ENCODE measurements at places on chromosomes 7 and 10.

DNA sequence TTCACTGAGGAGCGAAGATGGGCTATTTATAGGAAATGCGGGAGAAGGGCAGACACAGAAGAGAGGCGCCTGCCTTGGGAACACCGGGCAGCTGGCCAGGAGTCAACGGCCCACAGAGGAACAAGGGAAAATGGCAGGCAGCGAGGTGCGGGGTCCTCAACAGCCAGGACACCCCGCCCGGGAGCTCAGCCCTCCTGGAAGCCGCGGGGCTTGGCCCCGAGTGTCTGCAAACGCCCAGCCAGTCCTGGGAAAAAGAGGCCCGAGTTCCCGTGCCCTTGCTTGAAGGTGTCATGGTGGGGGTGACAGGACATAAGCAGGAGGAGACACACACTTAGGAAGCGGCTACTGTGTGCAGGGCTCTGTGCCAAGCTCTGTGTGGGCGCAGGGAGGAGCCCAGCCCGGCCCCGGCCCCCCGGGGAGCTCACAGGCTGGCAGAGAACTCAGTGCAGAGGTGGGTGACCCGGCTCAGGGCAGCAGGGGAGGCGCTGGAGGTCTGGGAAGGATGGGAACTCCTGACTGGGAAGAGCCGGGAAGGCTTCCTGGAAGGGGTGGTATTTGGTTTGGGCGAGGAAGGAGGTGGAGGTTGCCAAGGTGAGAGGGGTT, 79.9 kb downstream of the ELFN1 start:
- DNase-seq, result no peak

GRCh38 chr7:155696747-155697146, 52.3 kb downstream of the RBM33 start:
- DNase-seq, result no peak

DNA sequence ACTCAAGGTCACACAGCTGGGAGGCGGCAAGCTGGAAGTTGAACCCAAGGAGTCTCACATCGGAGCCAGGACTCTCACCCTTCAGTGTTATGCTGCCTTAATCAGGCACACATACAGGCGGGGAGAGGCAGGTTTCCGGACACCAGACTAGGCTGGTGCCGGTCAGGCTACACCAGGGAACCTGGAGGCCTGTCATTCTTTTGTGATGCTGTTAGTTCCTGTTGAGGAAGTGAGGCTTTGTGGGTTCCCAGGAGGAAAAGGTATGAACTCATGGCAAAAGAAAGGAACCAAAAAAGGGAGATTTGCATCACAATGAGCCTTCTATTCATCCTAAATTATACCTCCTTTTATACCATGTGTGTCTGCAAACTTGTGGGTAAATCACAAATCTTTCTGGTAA, 103.8 kb downstream of the TCF7L2 start:
- DNase-seq, result no peak

- DNase-seq, result no peak
Measured at GRCh38 chr10:20767028-20767427, 130.1 kb downstream of the NEBL start.

DNA sequence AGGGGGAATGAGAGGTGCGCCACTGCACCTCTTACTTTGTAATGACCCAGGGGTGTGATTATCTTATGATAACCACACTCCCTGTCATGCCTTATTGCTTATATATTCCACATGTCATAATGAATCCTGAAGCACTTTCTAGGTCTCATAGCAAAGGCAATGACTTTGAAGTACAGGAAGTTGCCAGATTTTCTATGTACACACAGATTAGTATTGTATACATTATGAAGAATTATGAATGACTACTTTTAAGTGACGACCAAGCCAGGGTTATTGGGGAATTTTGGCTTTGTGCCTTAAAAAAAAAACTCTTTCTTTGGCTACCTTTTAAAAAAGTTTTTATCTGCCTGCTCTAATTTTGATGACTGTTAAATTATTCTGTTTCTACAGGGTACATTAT, 269.6 kb downstream of the MDFIC start:
- no peak for DNase-seq

GRCh38 chr10:33676606-33677339, 342.3 kb upstream of the NRP1 start:
- no peak for DNase-seq

- no peak for DNase-seq
Measured at GRCh38 chr7:74722153-74722552, 51.7 kb upstream of the NCF1 start.

- no peak for DNase-seq
Measured at GRCh38 chr10:70726909-70727495, 54.7 kb downstream of the ADAMTS14 start.

DNA sequence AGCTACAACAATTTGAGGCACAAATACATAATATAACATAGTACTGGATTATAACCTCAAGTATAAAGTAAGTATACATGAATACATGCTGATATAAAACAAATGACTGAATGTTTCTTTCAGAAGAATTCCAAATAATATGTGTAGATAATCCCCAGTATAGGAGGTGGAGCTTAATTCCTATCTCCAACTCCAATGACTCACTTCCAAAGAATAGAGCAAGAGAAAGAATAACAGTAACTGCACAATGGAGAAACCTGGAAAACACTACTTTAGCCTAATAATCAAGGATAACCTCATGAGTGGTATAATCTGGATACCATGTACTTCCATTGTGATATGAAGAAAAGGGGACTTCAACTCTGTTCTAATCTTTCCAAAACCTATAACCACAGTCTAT, 13.7 kb upstream of the SEMA3C start:
- DNase-seq, result no peak

- DNase-seq, result no peak
Measured at GRCh38 chr7:120164-120991, 72.0 kb upstream of the FAM20C start.

- DNase-seq, result no peak
Measured at GRCh38 chr10:55519264-55519663, 718.2 kb upstream of the PCDH15 start.

DNA sequence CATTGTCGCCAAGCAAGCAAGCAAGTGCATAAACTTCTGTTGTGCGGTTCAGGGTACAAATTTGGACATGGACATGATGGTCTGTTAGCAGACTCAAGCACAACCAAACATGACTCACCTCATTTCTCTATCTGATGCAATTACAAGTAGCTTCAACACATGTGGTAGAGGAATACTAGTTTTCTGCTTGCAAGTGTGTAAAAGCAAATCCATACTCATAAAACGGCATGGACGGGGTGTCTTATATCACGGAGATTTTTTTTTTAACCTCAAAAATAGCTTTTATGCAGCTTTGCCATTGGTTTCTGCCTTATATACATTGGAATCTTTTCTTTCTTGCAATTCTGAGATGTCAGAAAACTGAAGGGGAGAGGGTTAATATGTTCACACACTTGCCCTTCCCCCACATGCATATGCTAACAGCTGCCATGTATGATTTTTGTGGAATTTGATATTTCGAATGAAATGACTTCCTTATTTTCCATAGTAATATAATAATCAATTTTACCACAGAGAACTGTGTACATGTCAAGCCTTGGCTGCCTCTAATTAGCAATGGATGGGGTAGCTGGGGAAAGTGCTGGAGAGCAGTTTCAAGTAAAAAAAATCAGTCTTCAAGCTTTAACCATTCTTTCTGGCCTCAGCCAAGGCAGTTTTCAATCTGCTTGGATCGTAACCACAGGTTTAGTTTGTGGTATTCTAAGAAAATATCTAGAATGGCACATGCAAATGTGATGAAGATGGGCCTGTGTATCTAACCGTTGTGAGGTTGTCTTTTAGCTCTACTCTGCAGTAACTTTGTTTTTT, 106.0 kb upstream of the PDCD4 start:
- no peak for DNase-seq

GRCh38 chr10:17888189-17888588, 63.5 kb upstream of the SLC39A12 start:
- no peak for DNase-seq

GRCh38 chr10:116972131-116972530, 32.9 kb downstream of the SHTN1 start:
- DNase-seq, result no peak

- DNase-seq, result no peak
Measured at GRCh38 chr10:121069061-121069850, 218.1 kb downstream of the WDR11 start.

- DNase-seq, result no peak
Measured at GRCh38 chr10:97336446-97336845, 1.9 kb upstream of the FRAT2 start.

DNA sequence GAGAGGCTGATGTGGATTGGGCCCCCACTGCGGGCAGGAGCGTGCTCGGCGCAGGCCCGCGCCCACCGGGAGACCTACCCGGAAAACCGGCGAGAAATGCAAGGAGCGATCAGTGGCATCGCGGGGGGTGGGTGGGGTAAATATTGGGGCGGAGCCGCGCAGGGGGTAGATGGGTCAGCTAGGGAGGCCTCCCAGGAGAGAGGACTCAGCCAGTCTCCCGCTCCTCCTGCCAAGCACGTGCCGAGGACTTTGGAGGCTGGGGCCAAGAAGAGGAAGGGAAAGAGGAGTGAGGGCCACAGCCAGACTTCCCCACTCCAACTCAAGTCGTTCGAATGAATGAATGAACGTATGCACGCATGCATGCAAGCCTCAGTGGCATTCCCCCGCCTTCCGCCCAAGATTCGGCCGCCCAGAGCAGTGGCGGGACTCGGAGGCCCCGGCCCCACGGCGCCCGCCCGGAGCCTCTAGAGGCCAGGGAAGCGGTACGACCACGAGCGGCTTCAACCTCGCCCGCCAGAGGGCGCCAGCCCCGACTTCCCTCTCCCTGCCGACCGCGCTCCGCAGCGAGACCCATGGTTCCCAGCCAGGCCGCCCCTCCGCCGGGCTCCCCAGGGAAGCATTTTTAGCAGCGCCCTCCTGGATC, 3.6 kb downstream of the NPM3 start:
- peak; percentile 96 for DNase-seq

All from activated CD8-positive, alpha-beta memory T cell treated with anti-CD3 and anti-CD28 coated beads for 24 hours (primary cell).